ENCODE measurements at places on chromosomes 7 and 10.

DNA sequence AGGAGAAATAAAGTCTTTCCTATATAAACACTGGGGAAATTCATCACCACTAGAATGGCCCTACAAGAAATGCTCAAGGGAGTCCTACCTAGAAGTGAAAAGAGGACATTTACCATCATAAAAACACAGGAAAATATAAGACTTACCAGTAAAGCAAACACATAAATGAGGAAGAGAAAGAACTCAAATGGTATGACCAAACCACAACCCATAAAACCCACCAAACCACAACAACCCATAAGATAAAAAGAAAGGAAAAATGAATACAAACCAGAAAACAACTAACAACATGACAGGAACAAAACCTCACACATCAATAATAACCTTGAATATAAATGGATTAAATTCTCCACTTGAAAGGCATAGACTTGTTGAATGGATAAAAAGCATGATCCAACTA is 71.9 kb upstream of the DIP2C start:
- H3K4me3 ChIP-seq = no peak overlapping the region
- no peaks in the 10 kb centered on the region for H3K4me1 ChIP-seq
- no peak overlapping the region for H3K27ac ChIP-seq
- H3K36me3 ChIP-seq = no peaks in the 10 kb centered on the region

DNA sequence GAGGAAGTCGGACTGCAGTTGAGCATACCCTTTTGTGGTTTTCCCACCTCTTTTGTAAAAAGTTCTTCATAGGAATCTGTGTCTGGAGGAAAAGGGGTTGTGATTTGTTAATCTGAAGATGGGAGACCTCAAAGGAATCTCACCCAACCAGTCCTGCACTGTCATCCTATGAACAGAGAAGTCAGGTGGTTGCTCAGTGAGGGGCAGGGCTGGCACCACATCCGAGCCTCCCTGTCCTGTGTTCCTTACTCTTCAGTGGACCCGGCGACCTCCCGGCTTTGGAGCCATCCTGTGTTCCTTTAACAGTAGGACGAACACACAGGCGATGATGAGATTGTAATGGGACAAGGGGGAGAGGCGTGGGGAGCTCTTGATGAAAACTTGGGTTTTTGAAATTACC is 2.8 kb upstream of the MGMT start:
- no peak for DNase-seq
- no peaks in the 10 kb centered on the region for H3K27me3 ChIP-seq
- H3K36me3 ChIP-seq = no peaks in the 10 kb centered on the region
- H3K4me3 ChIP-seq = no peak overlapping the region
- H3K4me1 ChIP-seq = peaks cover 4% of the 10 kb centered on the region

GRCh38 chr10:121187391-121187790 is 336.2 kb downstream of the WDR11 start:
- H3K4me1 ChIP-seq = no peaks in the 10 kb centered on the region
- no peak overlapping the region for H3K27ac ChIP-seq
- DNase-seq = no peak
- H3K27me3 ChIP-seq = no peaks in the 10 kb centered on the region

- no peak overlapping the region for H3K27ac ChIP-seq
- peaks cover 8% of the 10 kb centered on the region for H3K27me3 ChIP-seq
These were observed 2.9 kb downstream of the GPR37 start for GRCh38 chr7:124762611-124763143.

DNA sequence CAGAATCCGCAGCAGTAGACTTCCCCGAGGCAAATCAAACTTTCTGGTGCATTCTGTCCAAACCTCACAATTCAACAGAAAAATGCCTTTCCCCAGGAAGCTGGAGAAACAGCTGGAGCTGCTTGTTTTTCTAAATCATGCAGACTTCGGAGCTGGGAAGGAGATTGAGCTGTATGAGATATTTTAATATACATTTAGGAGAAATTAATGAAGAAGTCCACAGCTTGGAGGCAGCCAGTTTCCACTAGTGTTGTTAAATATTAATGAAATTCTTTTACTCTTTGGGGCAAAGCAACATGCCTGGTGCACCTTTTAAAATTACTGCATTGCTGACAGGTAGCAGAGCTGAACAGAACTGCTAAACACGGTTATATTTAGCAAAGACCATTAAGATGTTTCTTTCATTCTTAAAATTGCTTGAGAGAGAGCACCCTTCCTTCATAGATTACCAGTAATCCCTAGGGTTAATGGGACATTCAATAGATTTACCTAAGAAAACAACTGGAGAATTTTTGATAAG is 566.4 kb downstream of the SORCS3 start:
- no peak overlapping the region for H3K27ac ChIP-seq
- H3K4me3 ChIP-seq = no peak overlapping the region
- no peaks in the 10 kb centered on the region for H3K36me3 ChIP-seq
- no peaks in the 10 kb centered on the region for H3K27me3 ChIP-seq

DNA sequence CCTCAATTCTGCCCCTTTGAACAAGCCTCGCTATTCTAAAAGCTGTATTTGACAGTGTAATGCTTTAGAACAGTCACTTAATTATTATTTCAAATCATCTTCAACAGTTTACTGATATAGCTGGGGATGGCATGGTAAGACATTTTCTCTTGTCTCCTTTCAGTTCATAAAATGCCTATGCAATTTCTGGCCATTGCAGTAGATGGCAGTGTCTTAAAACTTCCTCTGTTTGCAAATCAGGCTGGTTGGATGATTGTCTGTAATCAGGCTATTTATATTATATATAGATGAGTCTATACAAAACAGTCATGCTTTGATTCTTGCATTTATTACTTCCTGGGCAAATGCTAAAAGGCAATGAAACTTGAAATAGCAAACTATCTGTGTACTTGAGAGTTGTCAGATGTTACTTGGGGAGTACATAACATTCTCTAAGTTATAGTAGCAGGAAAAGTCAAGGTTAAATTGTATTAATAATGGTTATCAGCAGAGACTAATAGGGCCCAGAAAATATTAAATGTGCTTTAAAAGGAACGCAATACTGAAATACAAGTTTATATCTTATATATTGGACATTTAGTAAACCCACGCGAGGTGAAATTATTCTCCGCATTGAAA is 55.5 kb upstream of the LHFPL3 start:
- H3K4me3 ChIP-seq = no peak overlapping the region
- H3K36me3 ChIP-seq = no peaks in the 10 kb centered on the region
- H3K4me1 ChIP-seq = no peaks in the 10 kb centered on the region

DNA sequence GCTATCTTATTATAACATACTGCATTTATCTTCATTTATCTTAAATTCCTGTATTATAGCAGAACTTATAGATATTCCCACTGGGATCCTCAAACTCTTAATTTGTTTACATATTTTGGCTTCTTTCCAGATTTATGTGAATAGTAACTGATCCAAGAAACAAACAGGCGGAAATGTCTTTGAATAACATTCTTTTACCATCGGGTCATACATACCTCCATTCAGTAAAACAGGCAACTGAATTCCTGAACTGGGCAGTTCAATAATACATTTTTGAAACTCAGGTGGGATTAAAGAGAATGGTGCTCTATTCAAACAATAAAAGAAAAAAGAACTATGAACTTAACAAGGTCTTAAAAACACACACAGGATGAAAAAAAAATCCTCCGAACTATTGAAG is 337.4 kb downstream of the CRPPA start:
- no peak for DNase-seq
- no peaks in the 10 kb centered on the region for H3K36me3 ChIP-seq
- no peaks in the 10 kb centered on the region for H3K4me1 ChIP-seq
- H3K27me3 ChIP-seq = no peaks in the 10 kb centered on the region
- H3K4me3 ChIP-seq = no peak overlapping the region

DNA sequence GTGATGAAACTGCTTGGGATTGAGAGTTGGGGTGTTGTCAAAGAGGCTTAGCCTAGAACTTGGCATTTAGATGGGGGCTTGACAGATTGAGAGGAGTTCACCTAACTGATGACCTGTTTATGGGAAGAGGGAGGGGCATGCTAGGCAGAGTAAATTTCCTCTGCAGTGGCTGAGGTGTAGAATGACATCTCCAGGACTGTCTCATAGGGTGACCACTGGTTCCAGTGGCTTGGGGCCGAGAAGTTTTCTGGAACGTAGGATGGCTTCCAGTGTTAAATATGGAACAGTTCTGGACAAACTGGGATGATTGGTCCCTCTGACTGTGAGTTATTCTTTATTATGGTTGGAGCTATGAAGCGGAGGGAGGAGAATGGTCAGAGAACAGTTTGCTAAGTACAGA is 186.4 kb downstream of the PLXDC2 start:
- no peaks in the 10 kb centered on the region for H3K36me3 ChIP-seq
- H3K27ac ChIP-seq = no peak overlapping the region
- H3K27me3 ChIP-seq = no peaks in the 10 kb centered on the region
- DNase-seq = no peak
- H3K4me1 ChIP-seq = no peaks in the 10 kb centered on the region

All from colonic mucosa (tissue), 4 donors.